Activated CD8-positive, alpha-beta memory T cell treated with anti-CD3 and anti-CD28 coated beads for 4 hours (primary cell): ENCODE measurements at places on chromosomes 6 and 20.

DNA sequence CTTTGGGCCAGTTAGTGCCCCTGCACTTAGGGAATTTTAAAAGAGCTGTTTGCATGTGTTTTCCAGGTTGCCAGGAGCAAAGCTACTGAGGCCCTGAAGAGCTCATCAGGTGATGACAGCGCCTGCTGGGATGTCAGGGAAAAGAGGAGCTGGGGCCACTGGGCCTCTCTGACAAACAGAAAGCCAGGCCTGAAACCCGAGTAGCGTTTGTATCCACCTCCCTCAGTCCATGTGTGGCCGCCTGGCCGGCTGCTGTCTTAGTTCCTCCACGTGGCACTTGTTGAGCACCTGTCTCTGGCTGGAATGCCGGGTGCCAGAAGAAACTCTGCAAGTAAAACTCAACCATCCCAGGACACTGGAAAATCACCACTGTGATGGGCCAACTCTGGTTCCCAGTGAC, 601.2 kb downstream of the CDH26 start:
- no peak for DNase-seq

DNA sequence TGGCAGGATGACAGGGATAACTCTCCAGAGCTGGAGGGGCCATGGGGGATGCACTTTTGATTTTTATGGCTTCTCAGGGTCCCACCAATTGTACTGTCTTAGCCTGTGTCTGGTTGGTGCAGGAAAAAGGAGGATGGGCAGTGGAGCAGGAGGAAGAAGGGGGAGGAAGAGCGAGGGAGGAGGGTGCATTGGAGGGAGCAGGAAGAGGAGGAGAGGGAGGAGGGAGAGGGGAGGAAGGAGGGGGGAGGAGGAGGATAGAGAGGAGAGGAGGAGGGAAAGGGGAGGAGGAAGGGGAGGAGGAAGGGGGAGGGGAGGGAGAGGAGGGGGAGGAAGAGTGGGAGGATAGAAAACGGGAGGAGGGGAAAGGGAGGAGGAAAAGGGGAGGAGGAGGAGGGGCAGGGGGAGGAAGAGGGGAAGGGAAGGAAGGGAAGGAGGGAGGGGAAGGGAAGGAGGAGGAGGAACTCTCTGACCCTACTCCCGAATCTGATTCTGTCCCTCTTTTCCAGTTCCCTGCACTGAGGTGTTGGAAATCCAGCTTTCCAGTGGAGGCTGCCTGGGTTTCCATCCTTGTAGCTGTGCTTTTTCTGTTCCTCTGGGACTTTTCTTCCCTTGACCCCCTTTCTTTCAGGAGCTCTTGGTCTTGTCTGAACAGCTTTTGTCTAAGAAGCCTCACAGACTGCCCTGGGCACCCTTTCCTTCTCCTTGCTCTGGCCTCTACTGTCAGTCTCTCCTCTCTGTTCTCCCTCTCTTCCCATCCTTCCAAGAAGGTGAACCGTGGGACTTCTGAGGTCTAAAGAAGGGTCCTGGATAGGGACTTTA, 149.4 kb downstream of the DHX35 start:
- no peak for DNase-seq

DNA sequence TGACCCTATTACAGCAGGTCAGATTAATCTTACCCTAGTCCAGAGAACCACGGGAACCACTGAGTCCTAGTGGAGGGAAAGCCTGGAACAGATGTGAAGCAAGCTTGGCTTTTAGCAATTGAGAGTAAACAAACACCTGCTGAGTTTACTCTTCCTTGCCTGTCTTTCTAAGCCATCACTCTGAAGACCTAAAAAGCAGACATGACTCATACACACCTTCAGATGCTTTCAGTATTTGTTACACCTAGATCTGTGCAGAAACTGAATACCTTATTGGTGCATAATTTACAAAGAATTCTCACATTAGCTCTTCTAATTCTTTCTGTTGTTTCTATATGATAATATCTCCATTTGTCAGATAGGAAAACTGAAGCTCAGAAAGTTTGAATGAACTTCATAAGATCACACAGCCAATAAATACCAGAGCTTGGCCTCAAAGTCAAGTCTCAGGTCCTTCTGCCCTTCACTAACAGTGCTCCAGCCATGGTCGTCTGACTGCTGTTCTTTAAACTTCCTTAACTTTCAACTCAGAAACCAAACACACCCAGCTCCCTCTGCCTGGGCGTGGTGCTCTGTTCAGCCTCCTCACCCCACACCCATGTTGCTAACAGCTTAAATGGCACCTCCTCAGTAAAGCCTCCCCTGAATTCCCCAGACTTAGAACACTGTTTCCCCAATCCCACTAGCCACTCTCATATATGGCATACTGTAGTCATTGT, 8.6 kb upstream of the GABBR1 start:
- DNase-seq: no peak

DNA sequence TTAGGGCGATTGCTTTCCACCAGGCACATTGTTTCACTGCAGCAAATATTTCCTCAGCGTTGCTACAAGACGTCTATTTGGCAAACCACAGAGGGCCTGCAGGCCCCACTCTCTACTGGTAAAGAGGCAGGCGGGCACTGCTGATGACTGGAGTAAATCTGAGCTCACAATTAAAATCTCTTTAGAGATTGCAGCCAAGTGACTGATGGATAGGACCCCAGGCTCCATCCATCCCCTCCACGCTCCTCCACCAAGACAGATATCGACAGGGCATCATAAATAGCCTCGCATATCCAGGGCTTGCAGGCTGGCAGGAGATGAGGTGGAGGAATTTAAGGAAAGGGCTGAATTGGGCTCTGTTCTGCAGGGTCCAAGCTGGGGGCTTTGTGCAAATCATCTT, 50.4 kb upstream of the MDGA1 start:
- no peak for DNase-seq

DNA sequence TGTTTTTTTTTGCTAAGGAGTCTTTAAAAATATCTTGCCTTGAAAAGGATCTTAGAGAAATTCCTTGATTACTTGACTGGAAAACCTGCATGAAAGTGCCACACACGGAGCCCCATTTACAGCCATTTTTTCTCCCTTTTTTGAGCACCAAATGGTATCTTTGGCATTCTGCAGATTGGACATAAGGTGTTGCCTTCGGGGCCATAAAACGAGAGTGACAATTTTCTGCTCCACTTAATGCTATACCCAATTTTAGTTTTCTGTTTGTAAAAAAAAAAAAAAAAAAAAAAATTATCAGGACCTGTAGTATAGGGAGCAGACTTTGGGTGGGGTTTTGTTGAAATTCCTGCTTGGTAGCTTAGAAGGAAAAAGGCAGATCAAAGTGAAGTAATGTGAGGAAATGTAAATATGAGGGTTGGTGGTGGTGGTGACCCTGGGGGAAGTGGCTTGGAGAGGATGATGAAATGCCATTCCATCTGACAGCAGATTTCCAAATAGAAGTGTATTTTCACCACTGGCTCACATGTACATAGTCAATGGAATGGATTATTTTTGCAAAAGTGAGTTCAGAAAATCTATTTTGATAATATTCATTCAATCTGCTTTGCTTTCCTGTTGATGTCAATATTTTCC, 212.1 kb upstream of the SOX4 start:
- DNase-seq: no peak

DNA sequence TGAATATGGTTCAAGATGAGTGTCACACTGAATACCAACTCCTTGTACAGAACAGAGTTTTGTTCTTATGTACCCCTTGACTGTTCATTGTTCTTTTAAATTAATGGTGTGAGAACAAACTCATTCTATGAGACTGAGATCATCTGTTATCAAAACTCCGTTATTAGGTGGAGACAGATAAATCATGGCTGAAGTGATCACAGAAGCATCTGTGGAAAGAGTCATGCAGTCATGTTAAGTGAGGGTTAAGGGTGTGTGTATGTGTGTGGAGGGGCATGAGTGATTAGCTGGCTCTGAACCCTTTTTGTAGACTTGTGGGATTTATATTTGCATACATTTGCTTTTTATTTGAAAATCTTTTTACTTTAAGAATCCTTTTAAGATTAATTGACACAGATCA, 24.7 kb downstream of the ADGRG6 start:
- no peak for DNase-seq

- DNase-seq: no peak
Measured at GRCh38 chr6:39822846-39823815, 31.0 kb downstream of the DAAM2 start.

DNA sequence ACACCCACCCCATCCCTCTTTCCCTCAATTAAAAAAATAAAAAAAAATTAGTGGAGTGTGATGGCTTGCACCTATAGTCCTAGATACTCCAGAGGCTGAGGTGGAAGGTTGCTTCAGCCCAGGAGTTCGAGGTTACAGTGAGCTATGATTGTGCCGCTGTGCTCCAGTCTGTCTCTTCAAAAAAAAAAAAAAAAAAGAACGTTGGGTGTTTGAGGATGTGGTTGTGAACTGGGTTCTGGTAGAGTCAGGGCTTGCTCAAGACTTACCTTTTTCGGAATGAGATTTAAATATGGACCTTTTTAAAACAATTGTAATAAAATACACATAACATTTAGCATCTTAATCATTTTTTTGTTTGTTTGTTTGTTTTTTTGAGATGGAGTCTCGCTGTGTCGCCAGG, 211.9 kb downstream of the OR2B2 start:
- no peak for DNase-seq

DNA sequence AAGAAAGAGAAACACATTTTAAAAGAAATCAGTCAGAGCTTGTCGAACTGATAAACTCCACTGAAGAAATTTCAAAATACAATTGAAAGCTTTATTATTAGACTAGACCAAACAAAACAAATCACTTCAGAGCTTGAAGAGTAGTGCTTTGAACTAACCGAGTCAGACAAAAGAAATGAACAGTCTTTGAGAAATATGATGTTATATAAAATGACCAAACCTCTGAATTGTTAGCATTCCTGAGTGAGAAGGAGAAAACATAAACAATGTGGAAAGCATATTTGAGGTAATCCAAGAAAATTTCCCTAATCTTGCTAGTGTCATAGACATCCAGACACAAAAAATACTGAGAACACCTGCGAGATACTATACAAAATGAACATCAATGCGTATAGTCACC, 13.2 kb upstream of the CST4 start:
- DNase-seq: no peak

- DNase-seq: no peak
Measured at GRCh38 chr6:161832622-161833021, 558.8 kb upstream of the AGPAT4 start.

DNA sequence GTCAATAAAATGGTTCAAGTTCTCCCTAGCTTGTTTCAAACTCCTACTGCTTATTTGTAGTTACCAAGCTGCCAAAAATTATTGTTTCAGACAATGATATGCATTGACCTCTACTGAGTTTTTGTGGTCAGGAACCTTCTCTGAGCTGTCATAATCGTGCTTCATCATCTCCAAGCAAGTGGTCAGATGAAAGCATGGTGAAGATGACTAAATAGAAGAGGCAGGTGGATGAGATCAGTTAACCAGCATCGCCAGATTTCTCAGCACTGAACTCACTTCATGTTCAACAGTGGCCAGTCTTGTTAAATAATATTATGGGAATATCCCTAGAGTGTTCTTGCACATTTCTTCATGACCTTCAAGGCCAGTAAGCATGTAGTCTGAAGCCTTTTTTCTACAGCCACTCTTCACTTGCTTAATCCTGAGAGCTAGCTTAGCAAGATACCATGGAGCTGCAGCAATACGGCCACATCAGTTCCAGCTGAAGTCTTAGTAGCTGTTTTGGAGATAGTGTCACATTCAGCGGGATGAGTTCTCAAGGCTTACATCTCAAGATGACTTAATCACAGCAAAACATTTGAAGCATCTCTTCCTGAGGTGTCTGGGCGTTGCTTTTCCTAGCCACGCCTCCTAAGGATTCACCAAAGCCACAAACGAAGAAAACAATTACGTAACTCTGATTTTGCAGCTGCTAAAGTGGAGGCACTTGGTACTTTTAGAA, 101.6 kb upstream of the TMEM30A start:
- no peak for DNase-seq

DNA sequence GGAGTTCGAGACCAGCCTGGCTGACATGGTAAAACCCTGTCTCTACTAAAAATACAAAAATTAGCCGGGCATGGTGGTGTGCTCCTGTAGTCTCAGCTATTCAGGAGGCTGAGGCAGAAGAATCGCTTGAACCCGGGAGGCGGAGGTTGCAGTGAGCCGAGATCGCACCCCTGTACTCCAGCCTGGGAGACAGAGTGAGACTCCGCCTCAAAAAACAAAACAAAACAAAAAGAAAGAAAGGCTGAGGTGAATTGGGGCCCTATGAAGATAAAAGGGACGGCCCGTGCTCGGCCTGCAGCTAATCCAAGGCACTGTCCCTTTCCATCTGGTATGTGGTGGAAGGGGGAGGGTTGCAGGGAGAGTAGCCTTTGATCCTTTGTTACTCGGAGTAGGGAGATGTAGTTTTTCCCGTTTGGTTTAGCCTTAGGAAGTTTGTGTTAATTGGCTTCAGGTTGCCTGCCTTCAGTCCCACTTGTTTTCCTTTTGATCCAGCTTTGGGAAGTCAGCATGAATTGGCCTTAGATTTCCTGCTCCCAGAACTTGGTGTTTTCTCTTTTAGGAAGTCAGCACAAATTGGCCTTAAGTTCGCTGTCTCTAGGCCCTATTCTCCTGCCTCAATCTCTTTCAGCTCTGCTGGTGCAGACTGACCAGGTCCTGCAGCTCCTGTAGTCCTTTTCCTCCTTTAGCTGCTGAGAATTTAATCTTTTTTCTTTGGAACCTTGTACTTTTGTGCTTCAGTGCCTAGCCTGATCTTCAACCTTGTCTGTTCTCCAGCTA, 36.1 kb upstream of the PAQR8 start:
- DNase-seq: no peak

- DNase-seq: no peak
Measured at GRCh38 chr6:44666324-44666723, 278.8 kb downstream of the CDC5L start.

DNA sequence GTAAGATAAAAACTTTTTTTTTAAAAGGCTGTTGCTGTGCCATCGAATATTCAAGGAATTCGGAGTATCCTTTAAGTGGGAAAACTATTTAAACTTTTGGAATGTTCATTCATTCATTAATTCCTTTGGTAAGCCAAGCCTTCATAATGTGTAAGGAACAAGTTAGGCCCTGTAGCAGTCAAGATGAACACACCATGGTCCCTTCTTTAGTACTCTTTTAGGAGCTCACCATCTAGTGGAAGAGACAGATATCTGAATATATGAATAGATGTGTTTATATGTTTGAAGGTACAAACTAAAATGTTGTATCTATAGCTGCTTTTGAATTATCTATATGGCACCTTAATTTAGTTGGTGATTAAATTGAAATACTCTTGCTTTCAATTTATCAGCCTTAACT, 5.8 kb downstream of the SPO11 start:
- no peak for DNase-seq

- DNase-seq: no peak
Measured at GRCh38 chr20:3350422-3350821, 57.0 kb downstream of the DNAAF9 start.

- DNase-seq: no peak
Measured at GRCh38 chr6:116447496-116448011, 13.6 kb upstream of the CALHM6 start.

DNA sequence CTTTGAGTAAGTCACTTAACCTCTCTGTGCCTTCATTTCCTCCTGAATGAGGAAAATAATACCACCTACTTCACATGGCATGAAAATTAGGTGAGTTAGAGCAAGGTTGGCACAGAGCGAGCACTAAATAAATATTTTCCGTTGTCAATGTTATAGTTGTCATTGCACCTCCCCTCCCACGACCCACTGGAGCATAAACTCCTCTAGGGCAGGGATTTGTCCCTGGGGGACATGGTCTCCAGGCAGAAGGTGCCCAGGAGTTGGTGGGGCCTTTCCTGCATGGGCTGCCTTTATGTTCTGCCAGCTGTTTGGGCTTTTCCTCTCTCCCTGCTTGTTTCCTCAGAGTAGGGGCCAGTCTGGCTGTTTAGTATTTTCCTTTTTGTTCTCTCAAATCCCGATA, 1.3 kb upstream of the ANGPT4 start:
- DNase-seq: no peak

GRCh38 chr6:28886079-28886439, 37.7 kb downstream of the TRIM27 start:
- no peak for DNase-seq

- no peak for DNase-seq
Measured at GRCh38 chr6:157471077-157471686, 90.2 kb downstream of the ZDHHC14 start.
